ENCODE measurements at places on chromosomes 13 and 19.

- DNase-seq = peak; percentile 65
These were observed at the start of gene PNMA8B for GRCh38 chr19:46495786-46496099. TSS of gene PNMA8B (minus strand) at chr19:46495867. CDS start at chr19:46495465, 402 bp downstream.

GRCh38 chr13:34747507-34747906 is 194.6 kb upstream of the NBEA start:
- no peak for DNase-seq

GRCh38 chr13:30088312-30088855 is 219.0 kb downstream of the KATNAL1 start:
- DNase-seq = no peak

- peak; percentile 9 for DNase-seq
These were observed 66.3 kb upstream of the UFM1 start for GRCh38 chr13:38283346-38283745.

- no peak for DNase-seq
These were observed 87.8 kb downstream of the TDRD3 start for GRCh38 chr13:60484865-60485264.

DNA sequence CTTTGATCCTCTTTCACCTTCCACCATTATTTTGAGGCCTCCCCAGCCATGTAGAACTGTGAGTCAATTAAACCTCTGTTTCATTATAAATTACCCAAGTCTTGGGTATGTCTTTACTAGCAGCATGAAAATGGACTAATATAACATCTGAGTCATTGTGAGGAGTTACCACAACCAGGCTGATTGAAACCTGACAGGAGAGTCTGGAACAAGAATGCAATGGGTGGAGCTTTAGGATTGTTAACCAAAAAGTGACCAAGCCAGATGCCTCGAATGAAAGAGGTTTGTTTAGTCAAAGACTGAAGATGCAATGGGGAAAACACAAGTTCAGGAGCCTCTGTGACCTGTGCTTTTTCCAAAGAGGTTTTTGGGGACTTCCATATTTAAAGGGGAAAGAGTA is 659.0 kb downstream of the SLITRK6 start:
- DNase-seq = no peak

GRCh38 chr13:51158880-51159518 is 47.9 kb upstream of the C13orf42 start:
- no peak for DNase-seq

DNA sequence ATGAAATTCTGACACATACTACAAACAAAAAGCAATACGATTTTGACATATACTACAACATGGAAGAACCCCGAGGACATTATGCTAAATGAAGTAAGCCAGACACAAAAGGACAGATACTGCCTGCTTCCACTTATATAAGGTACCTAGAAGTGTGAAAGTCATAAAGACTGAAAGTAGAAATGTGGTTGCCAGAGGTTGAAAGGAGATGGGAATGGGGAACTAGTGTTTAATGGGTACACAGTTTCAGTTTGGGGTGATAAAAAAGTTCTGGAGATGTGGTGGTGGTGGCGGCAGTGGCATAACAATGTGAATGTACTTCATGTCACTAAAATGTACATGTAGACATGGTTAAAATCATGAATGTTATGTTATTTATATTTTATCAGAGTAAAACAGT is 12.1 kb upstream of the NDFIP2 start:
- DNase-seq = no peak

DNA sequence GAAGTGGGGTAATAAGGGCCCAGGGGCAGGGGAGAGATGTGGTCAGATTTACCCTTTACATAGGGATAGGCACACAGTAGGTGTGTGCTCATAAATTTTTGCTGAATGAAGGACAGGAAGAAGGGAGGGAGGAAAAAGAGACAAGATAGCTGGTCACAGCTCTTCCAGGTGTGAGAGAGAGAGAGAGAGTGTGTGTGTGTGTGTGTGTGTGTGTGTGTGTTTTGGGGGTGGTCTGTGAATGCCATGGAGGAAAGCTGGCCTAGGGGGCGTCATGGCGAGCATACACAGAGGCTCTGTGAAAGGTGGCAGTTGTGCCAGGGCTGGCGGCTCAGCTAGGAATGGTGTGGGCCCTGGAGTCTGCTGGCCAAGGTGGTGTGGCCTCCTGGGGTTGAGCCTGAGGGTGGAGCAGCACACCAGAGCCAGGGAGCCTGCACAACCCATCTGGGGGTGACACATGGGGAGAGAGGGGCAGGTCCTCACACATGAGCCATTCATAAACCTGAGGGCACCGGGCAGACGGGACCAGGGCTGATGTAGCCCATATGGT is 6.0 kb upstream of the PRX start:
- DNase-seq = no peak

DNA sequence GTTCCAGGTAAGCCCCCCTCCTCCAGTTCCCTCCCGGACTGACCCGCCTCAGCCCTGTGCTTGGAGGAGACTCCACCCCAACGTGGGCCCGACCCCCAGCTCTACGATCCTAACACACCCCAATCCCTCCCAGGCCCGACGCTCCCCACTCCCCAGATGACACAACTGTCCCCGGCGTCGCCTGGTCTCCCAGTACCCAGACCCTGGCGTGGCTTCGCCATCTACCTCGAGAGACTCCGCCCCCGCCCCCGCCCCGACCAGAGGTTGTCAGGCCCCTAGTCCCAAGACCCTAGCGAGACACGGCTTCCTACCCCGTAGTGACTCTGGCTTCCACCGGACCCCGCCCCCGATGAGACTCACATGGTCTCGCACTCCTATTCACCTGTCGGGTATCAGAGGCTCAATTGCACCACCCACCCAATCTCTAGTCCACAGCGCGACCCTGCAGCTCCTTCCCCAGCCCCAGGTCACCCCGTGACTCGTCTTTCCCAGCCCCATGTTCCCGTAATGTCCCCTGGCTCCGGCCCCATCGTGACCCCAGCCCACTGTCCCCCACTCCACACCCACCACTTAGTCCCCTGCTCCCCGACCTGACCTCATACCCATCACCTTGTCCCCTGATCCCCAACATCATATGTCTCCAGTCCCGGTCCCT is 2.9 kb downstream of the CD37 start:
- DNase-seq = no peak

DNA sequence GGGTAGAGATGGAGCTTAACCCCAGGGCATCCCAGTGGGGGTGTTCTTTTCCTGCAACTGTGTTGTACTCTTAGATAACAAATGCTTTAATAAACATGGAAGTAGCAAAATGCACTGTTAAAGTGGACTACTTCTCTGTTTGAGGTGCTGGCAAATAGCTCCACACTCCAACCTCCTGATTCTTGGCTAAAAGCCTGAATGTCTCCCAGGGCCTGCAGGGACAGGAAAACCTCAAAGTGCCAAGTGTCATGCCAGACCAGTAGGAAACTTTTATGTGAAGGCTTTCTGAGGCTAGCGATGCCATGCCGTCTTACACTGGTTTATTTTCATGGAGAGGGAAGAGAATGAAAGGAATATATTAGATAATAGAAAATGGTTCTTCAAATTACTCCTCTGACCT is 6.8 kb downstream of the FREM2 start:
- DNase-seq = no peak

DNA sequence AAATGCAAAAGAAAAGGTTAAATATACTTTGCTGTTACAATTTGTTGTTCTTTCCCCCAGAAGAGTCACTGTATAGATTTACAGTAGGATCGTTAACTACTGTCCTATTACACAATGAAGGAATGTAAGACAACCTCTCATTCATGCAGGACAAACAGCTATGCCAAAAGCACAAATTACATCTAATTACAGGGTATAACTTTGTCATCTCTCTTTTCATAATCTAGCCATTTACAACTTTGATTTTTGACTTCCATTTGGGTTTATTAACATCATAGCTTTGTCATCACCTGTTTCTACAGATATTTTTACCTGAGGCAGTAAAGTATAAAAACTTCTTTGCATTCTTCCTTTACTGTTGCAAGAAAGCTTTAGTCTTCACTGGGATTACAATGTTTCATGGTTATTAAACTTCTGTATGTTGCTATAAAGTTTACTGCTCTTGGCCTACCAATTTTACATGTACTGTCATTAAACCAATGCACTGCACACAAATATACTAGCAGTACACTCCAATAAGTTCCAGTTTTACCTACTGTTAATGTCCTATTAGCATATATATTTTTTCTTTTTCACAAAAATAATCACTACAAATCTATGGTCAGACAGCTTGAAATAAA is 18.9 kb downstream of the MICU2 start:
- DNase-seq = no peak

GRCh38 chr13:75764251-75764925 is 128.3 kb downstream of the LMO7 start:
- no peak for DNase-seq

DNA sequence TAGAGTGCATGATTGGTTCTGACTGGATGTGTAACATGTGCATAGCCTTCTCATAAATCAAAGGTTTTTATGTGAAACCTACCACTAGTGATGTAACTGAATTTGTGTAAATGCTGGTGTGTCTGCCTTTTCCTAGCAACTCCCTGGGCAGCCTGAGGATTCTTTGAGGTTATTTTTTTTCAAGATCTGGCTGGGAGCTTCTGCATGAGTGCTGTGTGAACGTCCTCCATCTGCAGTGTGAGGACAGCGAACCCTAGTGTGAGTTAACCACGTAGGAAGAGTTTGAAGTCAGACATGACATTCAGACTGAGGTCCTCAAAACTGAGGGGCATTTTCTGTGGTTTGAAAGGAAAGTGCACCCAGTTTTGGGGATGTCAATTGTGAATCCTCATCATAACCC is 39.9 kb downstream of the DPRX start:
- no peak for DNase-seq

GRCh38 chr13:94860981-94861407 is 148.6 kb upstream of the SOX21 start:
- DNase-seq = peak; percentile 23

GRCh38 chr19:38056646-38057045 is 149.6 kb downstream of the SIPA1L3 start:
- no peak for DNase-seq

GRCh38 chr19:49861541-49862378 is 5.6 kb downstream of the PNKP start:
- no peak for DNase-seq

DNA sequence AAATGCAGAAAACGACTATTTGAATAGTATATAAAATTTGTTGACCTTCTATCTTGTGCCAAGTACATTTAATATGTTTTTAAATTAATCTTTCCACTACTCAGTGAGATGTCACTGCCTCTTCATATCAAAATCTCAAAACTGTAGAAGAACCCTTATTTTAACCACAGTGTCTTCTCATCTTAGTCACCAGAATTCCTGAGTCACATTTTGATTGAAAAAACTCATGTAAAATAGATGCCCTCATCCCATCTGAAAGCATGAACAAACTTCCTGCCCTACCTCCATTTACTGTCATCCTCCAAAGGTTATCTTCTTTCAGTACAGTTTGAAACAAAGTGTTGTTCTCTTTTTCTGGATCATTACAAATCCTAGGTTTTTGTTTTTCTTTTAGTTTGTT is 1215.4 kb downstream of the PCDH9 start:
- DNase-seq = peak; percentile 13

- DNase-seq = no peak
These were observed 53.1 kb downstream of the PCDH20 start for GRCh38 chr13:61362522-61362921.

DNA sequence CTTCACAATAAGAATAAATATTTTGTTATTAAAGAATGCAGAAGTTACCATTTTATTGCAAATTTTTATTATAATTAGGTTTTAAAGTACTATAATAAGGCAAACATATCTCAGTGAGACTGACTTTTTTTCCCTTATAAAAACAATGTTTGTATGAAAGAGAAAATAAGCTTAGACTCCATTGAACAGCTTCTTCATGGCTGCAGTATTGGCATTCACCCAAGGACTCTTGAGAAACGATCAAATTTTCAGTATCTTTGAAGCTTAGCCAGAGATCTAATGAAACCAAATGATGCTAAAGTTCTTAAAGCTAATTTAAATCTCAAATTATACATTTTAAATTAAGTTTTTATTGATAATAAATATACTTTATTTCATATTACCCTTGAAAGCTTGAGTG is 128.3 kb downstream of the GGACT start:
- no peak for DNase-seq

DNA sequence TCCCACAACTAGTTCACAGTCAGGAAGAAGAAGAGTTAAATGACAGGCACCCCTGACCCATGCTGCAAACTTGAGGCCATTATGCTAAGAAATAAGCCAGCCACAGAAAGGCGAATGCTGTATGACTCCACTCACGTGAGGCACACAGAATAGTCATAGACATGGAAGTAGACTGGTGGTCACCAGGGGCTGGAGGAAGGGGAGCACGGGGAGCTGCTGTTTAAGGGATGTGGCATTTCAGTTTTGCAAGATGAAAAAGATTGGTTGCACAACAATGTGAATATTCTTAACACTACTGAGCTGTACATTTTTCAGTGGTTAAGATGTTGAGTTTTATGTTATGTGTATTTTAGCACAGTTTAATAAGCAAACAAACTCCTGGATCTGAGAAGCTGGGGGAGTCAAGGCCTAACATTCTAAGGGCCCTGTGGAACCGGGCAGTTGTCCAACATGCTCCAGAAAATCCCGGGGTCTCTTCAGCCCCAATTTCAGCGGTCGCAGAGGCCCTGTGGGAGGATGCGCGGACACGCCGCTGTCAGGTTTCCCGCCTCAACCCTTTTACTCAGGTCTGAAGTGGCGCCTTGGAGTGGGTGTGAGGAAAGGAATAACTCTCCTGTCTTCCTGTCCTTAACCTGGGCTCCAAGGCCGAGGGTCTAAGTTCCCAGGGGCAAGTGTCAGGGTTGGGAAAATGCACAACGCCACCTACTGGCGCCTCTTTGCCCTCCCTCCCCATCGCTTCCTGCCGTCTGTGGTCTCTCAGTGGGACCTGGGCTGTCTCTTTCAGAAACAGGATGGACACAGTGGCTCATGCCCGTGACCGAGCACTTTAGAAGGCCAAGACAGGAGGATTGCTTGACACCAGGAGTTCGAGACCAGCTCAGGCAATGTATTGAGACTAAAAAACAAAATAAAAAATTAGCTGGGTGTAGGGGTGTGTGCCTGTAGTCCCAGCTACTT is 4.4 kb upstream of the TMEM272 start:
- DNase-seq = peak; percentile 33

- DNase-seq = no peak
These were observed 57.8 kb upstream of the TPP2 start for GRCh38 chr13:102538938-102539337.

GRCh38 chr19:35144600-35145436 is 1.8 kb downstream of the FXYD7 start:
- DNase-seq = no peak

- no peak for DNase-seq
These were observed 21.0 kb upstream of the DLEU7 start for GRCh38 chr13:50864492-50864891.

GRCh38 chr13:74452881-74453280 is 318.7 kb upstream of the KLF12 start:
- DNase-seq = no peak

GRCh38 chr19:14002571-14003250 is 3.4 kb downstream of the RFX1 start:
- DNase-seq = no peak

DNA sequence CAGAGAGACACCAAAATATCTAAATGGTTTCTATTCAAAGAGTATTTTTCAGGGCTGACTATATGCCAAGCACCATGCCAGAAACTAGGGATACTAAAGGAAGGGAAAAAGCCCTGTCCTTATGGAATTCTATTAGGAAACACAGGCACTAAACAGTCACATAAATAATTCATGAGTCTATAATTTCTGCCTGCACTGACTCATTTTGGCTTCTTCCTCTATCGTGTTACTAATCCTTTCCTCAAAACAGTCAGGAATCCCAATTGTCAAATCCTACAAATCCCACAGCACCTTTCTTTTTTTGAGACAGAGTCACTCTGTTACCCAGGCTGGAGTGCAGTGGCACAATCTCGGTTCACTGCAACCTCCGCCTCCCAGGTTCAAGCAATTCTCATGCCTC is 29.2 kb downstream of the XPO4 start:
- DNase-seq = peak; percentile 48

- DNase-seq = no peak
These were observed 646.2 kb upstream of the ATXN8OS start for GRCh38 chr13:69461397-69461796.

Data from fibroblast of skin of scalp (primary cell).